Activated naive CD4-positive, alpha-beta T cell treated with anti-CD3 and anti-CD28 coated beads, Interleukin-2, amount 50 U/mL, for 72 hours (primary cell): ENCODE measurements at places on chromosomes 7 and 10. TPM values are rescaled to one million over a fixed set of nuclear protein-coding genes. Genes with fewer than 3 reads are reported as not detected.

Gene GHRHR
- not detected for total RNA-seq

Gene GRM8
- not detected for total RNA-seq

Gene CFAP46
- 0.45 TPM for total RNA-seq

Gene GPAM
- 6.3 TPM for total RNA-seq
